ENCODE measurements at places on chromosomes 13 and 19.
A peak's percentile ranks its signal among the peaks of the same experiment; 100 is the strongest.

DNA sequence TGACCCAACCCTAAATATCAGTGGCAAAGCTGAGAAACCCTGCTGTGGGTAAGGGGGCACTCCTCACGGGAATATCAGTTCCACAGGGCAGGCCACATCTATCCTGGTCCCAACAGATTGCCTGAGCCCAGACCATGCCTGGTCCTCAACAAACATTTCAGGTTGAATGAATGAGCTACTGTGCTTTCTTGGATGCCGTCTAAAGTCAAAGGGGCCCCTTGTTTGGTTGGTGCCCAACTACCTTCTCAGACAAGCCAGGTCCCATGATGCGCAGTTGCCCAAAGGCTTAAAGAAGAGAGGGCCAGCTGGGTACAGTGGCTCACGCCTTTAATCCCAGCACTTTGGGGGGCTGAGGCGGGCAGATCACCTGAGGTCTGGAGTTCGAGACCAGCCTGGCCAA, 2.4 kb downstream of the DPP9 start:
- no peak for DNase-seq

GRCh38 chr19:15702534-15702930, 25.3 kb upstream of the OR10H2 start:
- peak; percentile 24 for DNase-seq

GRCh38 chr19:28420811-28421550, 792.0 kb downstream of the UQCRFS1 start:
- DNase-seq, result no peak

GRCh38 chr19:23762548-23762883, 3.8 kb upstream of the ZNF681 start:
- no peak for DNase-seq

DNA sequence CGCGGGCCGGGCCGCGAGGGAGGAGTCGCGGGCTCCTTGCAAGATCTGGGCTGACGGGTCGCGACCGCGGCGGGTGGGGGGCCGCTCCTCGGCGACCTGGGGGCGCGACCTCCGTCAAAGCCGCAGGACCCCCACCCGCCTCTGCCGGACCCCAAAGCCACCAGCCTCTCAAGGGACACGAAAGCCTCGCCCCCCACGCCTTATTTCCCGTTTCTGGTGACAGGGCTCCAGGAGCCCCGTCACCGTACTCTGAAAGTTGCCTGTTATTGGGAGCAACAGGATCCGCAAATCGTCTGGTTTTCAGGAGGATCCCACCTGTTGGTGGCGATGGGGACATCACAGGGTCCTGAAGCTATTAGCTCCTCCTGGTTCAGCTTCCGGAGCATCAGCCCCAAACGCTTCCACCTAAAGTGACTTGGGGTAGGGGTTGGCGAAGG, 530 bp downstream of the MAU2 start:
- no peak for DNase-seq

GRCh38 chr19:14442891-14443631, 10.0 kb downstream of the PKN1 start:
- no peak for DNase-seq

DNA sequence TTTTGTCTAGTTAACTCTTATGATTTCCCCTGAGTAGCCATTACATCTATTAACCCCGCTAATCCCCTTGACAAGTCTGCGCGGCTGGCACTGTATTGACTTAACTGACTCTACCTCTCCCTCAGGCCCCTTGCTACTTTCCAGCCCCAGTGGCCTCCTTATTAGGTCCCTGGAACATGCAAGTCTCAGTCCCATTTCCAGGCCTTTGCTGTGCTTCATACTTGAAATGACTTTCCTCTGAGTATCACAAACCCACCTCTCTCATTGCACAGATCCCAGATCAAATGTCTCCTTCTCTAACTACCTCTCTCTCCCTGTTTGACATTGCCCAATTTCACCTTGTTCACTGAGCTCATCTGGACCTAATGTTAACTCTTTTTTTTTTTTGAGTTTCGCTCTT, 13.2 kb downstream of the SPACA6 start:
- DNase-seq, result no peak

GRCh38 chr13:50847501-50847900, 4.0 kb upstream of the DLEU7 start:
- DNase-seq, result no peak

- DNase-seq, result no peak
These were observed 23.7 kb downstream of the TPP2 start for GRCh38 chr13:102620516-102620915.

GRCh38 chr19:6519289-6519688, 11.5 kb upstream of the TNFSF9 start:
- peak; percentile 80 for DNase-seq

GRCh38 chr19:31350693-31351055, 1.4 kb upstream of the TSHZ3 start:
- DNase-seq, result peak; percentile 56

DNA sequence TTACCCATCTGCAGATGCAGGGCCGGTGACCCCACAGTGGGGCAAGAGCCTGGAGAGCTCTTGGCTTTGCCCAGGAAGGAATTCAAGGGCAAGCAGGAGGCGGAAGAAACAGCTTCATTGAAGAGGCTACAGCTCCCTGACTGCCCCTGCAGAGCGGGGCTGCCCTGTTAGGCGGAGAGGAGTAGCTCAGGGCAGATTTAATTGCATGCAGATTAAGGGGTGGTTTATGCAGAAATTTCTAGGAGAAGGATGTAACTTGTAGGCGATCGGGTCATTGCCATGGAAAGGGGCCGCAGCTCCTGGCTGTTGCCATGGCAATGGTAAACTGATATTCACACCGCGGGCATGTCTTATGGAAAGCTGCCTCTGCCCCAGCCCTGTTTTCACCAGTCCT, 94.1 kb downstream of the ATP11A start:
- no peak for DNase-seq

DNA sequence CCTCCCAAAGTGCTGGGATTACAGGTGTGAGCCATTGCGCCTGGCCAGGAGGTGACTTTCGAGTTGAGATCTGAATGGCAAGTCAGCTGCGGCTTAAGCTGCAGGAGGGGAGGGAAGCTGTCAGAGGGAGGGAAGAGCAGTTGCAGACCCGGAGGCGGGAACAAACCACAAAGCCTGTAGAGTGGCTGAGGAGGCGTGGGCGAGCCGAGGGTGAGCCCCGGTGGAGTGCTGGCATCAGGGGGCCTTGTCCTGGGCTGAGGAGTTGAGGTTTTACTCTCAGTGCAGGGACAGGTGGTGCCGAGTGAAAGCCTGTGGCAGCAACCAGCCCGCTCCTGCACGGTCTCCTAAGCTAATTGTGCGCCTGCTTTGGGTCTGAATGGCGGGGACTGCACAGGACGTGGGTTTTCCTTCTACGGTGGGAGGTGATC, 24.2 kb downstream of the PPP1R37 start:
- peak; percentile 15 for DNase-seq

- DNase-seq, result no peak
These were observed 231.1 kb upstream of the SERP2 start for GRCh38 chr13:44142540-44142867.

GRCh38 chr19:3124630-3125029, 11.2 kb upstream of the GNA15 start:
- DNase-seq, result no peak

DNA sequence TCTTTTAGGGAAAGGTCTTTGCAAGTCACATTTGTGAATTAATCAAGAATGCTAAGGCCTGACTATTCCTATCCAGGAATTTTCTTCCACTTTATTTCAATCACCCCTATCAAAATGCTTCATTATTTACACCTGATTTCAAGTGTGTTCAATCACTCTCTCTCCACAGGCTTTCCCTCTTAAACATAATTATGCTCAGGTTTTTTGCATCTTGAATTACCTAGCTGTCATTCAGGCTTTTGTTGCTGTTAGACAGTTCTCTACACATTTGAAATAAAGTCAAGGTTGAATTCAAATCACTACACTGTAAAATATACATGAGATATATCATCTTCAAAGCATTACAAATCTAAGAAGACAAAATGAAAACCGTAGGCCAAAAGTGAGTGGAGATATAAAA, 941.3 kb upstream of the SLITRK1 start:
- no peak for DNase-seq

DNA sequence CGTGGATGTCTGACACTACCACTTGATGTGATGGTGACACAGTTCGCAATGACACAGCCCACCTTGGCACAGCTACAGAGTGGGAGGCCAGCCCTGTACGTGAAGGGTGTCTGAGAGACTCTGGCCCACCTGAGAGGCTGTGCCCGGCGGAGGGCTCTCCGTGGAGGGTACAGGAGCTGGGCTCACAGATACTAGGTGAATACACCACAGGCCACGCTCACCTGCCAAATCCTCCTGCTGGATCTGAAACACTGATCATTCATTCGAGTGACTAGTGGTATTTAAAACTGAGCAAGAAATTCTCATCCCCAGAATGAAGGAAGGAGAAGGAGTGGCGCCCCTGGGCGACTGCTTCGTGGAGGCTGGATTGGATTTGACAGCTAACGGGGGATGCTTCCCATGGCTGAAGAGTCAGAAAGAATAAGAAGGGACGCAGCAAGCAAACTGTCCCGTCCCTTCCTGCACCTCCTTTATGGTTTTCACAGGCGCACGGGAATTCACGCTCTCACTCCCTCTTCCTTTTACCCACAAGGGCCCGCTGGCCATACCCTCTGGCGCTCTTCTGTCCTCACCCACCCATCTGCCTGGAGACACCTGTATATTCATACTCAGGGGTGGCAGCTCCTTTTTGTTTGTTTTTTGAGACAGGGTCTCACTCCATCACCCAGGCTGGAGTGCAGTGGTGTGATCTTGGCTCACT, 25.0 kb downstream of the CEBPG start:
- no peak for DNase-seq

DNA sequence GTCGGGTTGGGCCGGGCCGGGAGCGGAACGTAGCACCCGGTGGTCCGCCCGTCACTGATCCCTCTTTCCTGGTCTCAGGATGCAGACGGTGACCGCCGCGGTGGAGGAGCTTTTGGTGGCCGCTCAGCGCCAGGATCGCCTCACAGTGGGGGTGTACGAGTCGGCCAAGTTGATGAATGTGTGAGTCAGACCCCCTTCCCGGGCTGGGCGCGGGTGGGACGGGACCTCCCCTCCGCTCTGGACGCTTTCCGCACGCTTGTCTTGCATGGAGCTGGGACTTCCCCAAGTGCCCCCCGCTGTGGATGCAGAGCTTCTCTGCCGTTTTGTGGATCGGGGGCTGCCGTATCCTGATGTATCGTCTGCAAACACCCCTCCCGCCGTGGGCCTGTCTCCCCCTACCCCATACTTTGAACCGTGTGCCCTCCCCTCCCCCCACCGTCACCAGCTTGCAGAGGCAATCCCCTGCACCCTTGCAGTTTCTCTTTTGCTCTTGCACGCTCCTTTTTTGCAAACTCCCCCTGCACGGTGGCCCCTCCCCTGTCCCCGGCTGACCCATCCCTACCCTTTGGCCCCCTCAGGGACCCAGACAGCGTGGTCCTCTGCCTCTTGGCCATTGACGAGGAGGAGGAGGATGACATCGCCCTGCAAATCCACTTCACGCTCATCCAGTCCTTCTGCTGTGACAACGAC, 669 bp downstream of the GADD45B start:
- peak; percentile 86 for DNase-seq

DNA sequence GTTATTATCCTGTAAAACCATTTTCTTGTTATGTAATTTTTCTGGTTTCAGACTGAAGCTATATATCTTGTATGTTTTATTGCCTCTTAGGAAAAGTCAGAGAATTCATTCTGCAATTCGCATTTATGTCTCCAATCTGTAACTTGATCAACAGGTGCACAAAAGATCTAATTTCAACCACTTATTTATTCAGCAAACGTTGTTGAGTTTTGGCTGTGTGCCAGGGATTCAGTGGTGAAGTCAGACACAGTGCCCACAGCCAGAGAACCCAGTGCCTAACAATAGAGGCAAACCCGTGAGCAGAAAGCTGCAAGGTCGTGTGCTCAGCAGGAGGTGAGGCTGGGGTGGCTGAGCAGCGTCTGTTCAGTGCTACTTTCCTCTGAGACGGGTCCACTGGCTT, 119.5 kb upstream of the MCF2L start:
- DNase-seq, result no peak

- peak; percentile 15 for DNase-seq
These were observed 50.9 kb upstream of the TPM4 start for GRCh38 chr19:16025108-16026101.

- peak; percentile 50 for DNase-seq
These were observed 46.4 kb downstream of the CELF5 start for GRCh38 chr19:3270902-3271301.

GRCh38 chr13:79560954-79561353, 80.0 kb downstream of the NDFIP2 start:
- no peak for DNase-seq

GRCh38 chr13:29581666-29582065, 13.8 kb downstream of the SLC7A1 start:
- DNase-seq, result peak; percentile 77

DNA sequence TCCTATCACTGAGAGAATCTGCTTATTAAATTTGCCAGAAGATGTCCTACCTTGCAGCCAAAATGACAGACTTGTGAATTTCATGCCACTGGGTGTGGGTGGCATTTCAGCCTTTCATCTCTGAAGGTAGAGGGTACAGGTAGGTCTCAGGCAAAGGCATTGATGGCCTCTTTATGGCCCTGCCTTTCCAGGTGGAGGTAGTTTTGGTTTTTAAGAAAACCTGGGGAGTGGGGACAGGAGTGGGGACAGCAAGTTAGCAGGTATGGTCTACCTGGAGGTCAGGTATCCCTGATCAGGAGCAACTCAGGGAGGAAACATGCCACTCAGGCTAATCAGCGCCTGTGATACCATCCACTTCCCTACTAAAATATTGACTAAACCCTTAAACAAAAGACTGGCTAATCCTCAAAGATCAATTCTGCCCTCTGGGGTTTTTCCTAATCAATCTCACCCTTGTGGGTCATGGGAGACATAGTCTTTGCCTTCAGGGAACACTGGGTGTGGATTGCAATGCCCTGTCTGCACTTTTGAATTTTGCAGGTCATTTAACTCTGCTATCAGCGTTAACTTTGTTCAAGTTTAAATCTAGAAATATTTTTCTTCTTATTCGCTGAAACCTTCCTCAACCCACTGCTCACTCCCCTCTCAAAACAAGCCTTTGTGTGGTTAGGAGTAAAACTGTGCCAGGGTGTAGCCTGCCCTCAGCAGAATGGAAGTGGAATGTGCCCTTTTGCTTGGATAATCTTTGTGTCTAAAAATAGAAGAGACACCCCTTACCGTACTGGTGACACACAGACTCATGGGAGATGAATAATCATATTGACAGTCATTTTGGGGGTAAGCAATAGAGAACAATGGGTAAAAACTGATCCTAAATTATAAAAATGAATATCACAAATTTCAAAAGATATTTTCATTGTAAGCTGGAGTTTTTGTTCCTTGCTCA, 233.7 kb downstream of the COG6 start:
- no peak for DNase-seq

DNA sequence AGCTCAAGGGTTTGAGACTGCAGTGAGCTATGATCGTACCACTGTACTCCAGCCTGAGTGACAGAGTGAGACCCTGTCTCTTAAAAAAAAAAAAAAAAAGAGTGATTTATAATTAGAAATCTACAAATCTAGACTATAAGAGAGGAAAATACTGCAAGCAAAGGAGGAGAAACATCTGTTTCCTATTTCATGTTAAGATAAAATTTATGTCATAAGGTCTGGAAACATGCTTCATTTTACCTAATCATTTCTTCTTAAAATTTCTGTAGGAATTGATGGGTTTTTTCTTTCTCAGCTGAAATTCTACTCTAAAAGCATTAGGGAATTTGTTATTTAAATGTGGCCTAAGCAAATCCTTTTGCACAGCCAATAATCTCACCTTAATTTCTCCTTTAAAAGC, 53.2 kb downstream of the C13orf42 start:
- DNase-seq, result no peak

- no peak for DNase-seq
These were observed 4.3 kb downstream of the CAB39L start for GRCh38 chr13:49439609-49440008.

Data from fibroblast of skin of right quadriceps (primary cell).